ENCODE measurements at places on chromosomes 6 and 20.

- no peak for DNase-seq
These were observed 22.8 kb upstream of the EPM2A start for GRCh38 chr6:145758113-145758512.

DNA sequence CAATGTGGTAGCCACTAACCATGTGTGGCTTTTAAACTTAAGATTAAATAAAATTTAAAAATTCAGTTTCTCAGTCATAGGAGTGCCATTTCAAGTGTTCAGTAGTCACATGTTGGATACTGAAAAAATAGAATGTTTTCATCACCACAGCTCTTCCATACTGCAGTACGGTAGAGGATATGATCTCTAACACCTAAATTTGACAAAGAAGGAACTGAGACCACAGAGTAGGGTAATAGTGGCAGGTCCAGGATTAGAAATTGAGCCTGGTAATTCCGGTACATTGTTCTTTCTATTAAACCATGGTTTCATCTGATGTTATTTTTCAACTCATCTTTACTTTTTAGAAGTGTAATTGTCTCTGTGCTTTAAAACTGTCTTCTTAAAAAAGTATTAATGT is 104.0 kb downstream of the CD2AP start:
- DNase-seq, result no peak

GRCh38 chr6:5158180-5158579 is 73.0 kb downstream of the PPP1R3G start:
- no peak for DNase-seq

DNA sequence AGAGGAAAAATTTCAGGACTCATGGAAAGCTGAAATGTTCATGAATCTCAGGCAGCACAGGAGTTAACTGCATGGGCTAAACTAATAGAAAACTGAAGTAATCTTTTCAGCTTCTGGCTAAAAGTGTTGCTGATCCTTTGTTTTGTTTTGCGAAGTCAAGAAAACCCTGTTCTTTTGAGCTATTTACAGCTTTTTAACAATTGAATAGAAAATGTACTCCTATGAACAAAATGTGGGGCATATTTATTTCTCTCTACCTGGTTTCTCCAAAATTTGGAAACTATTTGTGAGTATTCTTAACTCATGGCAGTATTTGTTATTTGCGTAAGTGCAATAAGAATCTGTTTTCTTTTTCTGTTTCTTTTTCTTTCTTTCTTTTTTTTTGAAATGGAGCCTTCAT is 818.8 kb upstream of the CITED2 start:
- DNase-seq, result no peak

GRCh38 chr6:134171517-134171916 is 119.1 kb upstream of the SLC2A12 start:
- DNase-seq, result no peak

DNA sequence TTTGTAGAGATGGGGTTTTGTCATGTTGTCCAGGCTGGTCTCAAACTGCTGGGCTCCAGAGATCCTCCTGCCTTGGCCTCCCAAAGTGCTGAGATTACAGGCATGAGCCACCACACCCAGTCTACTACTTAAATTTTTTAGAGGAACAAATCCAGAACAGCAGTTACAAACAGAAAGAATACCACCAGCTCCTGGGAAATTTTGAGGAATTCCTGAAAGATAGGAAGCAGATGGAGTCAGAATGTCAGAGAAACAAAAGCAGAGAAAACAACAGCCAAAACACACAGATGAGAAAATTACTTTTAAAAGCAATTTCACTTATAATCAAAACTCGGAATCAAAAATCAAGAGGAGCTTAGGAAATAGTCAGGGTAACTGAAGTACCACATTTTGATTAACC is 543.3 kb upstream of the MARCKS start:
- DNase-seq, result no peak

GRCh38 chr6:141309295-141309694 is 823.4 kb upstream of the GJE1 start:
- DNase-seq, result no peak

DNA sequence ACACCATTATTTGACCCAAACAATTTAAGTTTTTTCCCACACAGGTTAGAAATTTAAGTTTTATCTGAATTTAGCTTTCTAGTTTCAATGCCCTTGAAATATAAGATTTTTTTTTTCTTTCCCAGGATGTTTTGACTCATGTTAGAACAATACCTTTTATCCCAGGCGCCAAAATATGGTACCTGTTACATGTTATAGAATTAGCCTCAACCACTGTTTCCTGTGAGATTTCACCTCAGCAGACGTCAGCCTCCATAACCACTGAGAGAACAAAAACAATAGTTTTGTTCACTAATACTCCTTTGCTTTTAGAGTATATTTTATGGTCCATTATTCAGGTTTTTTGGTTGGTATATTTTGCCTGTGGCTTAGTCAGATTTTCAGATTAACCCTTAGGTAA is 302.9 kb downstream of the CDKAL1 start:
- no peak for DNase-seq

DNA sequence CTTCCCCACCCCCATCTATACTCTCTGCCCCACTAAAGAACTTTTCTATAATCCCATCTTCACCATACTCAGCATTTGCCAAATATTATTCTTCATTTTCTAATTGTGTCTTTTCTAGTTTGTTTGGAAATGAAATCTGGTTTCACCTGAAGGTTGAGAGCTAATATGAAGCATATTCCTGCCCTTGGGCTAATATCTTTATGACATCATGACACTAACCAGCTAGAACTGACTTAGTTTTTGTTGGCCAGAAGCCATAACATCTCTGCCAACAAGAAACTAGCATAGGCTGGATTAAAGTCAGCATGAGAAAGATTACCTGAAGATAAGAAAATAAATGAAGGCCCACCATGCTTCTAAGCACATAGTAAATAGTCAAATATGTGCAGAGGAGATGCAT is 16.7 kb downstream of the UNC5CL start:
- no peak for DNase-seq

All from anterior cingulate cortex (tissue), 58 donors.